Stimulated activated CD4-positive, alpha-beta T cell treated with anti-CD3 and anti-CD28 coated beads, Interleukin-15, amount 100 ng/mL, for 1 hour (primary cell): ENCODE measurements at places on chromosomes 3 and 15.

DNA sequence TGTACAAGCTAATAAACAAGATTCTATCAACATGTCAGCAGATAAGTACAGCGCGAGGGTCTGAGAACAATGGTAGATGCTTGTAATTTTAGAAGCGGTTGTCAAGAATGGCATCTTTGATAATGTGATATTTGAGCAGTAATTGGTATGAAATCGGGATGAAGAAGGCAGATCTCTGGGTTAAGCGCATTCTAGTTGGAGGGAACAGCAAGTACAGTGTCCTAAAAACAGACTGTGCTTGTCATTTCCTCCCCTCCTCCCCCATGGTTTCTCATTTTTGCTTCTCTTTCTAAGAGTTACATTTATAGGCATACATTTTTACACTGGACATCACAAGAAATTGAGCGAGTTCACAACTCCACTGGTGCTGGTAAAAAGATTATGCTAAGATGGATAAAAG is 23.3 kb downstream of the TGFBR2 start:
- no peak for DNase-seq

GRCh38 chr3:159130108-159130507 is 328.3 kb downstream of the MFSD1 start:
- no peak for DNase-seq

DNA sequence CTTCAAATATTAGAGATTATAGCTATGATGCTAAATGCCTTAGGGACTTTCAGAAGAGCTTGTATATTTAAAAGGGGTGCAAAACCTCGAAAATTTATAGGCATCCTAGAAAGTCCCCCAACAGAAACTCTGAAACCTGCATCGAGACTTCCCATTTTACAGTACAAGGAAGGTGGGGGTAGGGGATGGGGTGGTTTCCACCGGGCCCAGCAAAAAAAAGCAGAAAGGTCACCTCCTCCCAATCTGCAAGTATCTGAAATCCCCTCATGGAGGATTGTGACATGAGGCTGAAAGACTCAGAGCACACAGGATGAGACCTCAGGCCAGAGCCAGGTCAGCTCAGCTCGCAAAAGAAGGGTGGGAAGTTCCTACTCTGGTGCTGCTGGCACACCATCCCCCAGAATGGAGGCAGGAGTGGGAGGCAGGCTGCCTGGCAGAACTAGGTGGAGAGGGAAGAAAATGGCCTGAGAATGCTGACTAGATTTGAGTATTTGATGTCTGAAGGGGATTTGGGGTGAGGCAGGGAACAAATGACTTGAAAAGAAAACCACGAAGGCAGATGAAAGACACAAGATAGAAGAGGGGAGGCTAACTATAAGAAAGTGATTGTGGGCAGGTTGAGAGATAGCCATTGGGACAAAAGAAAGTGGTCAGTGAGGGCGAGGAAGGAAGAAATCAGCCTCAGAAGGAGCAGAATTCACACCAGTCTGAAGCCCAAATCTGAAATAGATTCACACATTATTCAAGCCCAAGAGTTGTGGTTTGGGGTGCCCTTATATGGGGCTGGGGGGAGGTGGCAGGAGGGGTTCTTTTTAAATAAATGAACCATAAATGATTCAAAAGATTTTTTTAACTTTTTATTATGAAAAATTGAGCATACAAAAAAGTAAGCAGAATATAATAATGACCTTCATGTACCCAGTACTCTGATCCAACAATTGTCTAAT is 22.5 kb upstream of the TSC22D2 start:
- no peak for DNase-seq

GRCh38 chr3:127747066-127747465 is 74.3 kb downstream of the ABTB1 start:
- DNase-seq = no peak

DNA sequence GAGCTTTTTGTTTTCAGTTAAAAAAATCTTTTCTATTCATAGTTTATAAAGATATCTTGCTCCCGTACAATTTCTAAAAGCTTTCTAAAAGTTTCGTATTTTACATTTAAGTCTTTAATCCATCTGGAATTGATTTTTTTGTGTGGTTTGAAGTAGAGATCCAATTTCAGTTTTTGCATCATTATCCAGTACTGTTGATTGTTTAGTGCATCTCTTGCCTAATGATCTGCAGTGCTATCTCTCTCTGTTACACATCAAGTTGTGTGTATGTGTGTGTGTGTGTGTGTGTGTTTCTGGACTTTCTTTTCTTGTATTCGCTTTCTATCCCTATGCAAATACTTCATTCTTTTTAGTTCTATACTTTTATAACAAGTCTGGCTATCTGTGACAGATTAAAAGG is 605.8 kb upstream of the DPPA4 start:
- no peak for DNase-seq

DNA sequence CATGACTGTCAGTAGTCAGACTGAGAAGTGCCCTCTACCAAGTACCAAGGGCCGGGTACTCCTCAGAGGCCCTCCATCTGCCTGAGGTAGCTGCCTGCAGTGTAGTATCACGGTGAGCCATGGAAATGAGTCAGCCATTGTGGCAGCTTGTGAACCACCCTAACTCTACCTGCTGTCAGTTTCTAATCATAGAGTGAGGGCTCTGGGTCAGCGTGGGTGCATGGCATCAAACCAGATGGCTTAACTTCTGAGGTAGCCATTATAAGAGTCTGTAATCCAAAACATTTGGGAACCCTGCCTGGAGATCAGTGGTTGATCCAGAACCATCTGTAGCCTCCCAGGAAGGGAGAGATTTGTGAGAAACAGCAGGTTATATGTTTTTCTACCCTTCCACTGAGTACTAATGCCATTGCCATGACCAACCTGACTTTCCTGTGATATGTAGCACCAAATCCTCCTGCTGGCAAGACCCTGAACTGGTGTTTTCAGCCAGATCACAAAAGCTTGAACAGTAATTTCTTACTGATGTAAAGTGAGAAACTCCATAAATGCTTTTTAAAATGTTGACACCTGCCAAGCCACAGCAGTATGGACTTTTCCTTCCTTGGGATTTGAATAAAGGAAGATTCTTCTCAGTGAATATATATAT is 38.9 kb downstream of the ABHD2 start:
- no peak for DNase-seq

DNA sequence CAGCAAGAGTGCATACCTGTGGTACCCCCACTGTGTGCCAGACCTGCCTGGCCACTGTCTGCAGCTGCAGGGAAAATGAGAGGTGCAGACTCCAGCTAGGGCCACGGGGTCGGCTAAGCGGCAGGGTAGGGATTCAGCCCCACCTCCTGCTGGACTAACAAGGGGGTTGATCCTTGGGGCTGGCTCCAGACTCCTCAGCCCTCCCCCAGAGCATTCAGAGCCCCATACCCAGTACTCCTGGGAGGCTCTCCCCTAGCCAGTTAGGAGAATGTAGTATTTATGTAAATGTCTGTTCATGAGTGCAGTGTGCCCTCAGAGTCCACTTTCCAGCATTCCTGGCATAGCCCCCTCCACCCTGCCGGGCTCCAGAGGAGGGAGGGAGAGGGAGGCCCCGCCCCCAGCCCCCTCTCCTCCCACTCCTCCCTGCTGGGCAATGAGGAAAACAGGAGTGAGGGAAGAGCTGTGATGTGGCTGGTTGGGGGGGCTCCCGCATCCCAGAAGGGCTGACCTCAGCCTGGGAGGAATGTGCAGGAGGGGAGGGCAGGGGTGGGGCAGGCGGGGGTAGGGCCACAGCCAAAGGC is 4.5 kb upstream of the SEMA3B start:
- DNase-seq = no peak

GRCh38 chr3:186110975-186111974 is 2.4 kb upstream of the ETV5 start:
- no peak for DNase-seq

DNA sequence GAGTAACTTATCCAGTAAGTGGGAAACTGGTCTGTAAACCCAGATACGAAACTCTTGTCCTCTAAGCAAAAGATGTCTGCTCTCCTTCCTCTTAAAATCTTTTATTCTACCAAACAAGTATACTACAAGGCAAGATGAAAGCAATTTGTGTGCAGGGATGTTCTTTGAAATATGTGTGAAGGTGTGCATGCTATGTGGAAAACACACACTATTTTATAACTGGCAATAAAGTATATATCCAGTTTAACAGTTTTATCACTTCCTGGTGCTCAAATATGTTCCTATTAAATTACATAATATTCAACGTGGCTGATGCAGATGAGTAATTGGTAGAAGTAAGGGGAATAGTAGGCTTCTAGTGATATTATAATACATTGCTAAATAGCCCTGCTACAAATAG is 566.5 kb downstream of the ROBO2 start:
- no peak for DNase-seq

- DNase-seq = no peak
These were observed 23.5 kb downstream of the MITF start for GRCh38 chr3:69762768-69763229.

DNA sequence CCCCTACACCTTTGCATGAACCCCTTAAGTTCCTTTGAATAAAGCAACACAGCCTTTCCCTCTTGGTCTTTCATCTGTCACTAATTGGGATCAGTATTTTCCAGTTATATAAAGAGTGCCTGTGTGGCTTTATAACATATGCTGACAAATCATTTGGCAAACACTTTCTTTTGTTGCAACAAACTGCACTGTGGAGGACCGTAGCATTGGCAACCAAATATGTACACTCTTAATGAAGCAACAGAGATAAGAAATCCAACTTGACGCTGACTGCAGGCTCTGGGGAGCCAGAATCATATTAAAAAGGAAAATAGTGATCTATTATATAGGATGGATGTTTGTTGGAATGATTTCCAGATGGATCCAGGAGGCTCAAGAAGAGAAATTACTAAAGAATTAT is 120.1 kb upstream of the PRICKLE2 start:
- DNase-seq = no peak

DNA sequence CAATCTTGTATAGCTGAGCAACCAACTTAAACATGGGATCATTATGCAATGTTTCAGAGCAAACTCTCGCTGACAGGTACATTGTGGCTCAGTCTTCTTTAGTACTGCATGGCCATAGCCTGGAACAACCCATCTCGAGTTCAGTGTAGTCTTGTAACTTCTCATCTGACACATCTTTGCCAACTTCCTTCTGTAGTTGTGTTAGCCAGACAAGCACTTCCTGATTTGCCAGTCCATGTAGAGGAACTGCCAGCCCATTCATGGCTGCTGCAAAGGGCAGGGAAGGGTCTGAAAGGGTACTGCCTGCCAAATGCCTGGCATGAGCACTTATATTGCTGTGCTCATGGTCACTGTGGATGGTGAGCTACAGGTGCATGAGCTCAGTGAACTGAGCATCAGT is 49.2 kb upstream of the CCDC54 start:
- no peak for DNase-seq

DNA sequence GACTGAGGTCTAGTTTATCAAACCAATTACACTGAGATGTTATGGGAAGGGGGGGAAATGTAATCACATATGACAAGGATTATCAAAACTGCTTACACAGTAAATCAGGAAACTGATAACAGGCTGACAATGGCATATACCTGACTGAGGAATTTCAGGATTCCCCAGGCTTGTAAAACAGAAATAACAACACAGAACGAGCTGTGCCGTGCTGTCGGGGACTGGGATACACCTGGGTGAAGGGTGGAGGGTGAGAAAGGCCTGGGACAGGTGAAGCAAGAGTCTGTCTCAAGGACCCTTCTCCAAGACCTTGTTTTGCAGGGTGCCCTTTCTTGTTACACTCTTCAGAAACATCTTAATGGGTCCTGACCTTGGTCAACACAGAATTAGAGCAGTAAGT is 29.4 kb downstream of the RORA start:
- DNase-seq = no peak

DNA sequence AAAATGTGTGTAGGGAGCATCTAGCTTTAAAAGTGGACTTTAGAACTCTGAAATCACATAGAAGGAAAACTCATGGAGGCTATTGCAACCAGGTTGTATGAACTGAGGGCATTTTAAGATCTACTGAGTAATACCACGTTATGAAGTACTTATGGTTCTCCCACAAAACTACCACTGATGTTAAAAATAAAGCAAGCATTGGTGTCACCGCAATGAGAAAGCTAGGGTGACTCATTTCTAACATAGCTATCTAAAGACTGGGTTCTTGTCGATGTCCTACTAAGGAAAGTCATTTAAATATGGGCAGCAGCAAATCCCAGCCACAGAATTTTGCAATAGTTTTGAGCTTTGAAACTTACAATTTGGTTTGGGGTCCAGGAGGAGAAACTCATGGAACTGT is 584.8 kb downstream of the DIPK2A start:
- no peak for DNase-seq

GRCh38 chr3:151183265-151183671 is 19.7 kb downstream of the GPR171 start:
- no peak for DNase-seq

DNA sequence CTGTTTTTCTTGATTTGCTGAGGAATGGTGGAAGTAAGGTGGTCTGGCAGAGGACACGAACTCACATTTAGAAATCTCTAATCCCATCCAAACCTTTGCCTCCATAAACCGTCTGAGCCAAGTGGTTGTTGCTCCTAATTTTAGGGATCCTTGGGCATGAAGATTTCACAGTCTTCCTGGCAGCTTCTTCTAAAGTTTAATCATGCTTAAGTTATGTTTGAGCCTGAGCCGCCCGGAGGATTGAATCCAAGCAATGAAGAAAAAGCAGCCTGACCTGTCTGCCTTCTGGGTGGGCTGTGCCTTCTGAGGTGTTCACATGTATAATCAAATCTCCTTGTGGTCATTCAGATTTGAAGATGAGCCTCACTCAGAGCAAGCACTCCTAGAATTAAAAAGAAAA is 249.0 kb downstream of the CD47 start:
- DNase-seq = no peak

DNA sequence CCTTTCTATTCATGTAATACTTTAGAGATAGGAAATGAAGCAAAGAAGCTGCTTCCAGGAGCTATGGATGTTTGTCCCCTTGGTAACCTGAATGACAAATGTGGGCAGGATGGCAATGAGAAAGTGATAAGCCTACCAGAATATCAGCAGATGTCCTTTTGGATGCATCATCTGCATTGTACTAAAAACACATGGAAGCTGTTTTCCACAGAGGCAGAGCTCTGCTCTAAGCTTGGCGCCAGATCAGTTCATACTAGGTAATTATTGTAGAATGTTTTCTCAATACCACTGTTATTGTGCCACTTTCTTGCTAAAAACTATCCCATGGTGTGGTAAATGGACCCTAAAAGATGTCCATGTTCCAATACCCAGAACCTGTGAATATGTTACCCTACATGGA is 100.2 kb downstream of the DTWD1 start:
- no peak for DNase-seq

- no peak for DNase-seq
These were observed 15.8 kb upstream of the RFTN1 start for GRCh38 chr3:16529264-16529663.

GRCh38 chr3:66136597-66136996 is 84.2 kb upstream of the SLC25A26 start:
- DNase-seq = no peak

DNA sequence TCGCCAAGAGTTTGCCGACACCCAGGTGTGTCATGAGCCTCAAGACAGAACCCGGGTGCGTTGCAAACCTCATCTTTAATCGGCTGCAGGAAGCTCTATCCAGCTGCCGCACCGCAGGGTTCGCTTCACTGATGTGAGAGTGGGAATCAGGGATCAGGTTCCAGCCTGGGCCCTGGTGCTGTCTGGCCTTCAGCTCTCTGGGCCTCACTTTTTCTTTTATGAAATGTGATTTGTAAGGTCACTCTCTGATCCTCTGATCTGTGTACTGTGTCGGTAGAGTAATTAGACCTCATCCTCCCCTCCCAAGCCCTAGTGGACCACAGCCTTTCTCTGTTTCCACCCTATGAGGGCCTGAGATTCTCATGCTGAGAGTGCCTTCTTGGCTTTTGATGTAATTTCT is 202.8 kb upstream of the UBE2E1 start:
- DNase-seq = no peak

- DNase-seq = no peak
These were observed 1.6 kb upstream of the SEMA3B start for GRCh38 chr3:50267280-50267913.
